NCI-H1048 (cell line): ENCODE measurements at places on chromosomes 1 and 21.

- DNase-seq, result no peak
These were observed 8.5 kb downstream of the GNG12 start for GRCh38 chr1:67824766-67825165.

DNA sequence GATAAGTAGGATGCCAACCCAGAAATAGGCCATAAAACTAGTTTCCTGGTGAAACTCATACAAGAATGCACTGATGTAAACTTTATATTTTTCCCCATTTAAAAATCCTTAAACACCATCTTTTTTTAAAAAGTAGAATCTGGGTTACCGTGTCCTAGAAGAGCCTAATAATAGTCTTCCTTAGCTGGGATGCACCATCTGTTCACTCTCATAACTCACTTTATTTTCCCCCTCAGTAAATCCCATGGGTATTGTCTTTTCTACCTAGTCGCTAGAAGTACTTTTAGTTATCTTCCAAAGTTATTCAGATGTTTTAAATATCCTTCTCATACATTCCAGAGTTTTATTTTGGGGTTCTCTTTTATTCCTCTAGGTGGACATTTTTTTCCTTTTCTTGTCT lies 250.2 kb downstream of the PLA2G4A start:
- DNase-seq, result no peak

DNA sequence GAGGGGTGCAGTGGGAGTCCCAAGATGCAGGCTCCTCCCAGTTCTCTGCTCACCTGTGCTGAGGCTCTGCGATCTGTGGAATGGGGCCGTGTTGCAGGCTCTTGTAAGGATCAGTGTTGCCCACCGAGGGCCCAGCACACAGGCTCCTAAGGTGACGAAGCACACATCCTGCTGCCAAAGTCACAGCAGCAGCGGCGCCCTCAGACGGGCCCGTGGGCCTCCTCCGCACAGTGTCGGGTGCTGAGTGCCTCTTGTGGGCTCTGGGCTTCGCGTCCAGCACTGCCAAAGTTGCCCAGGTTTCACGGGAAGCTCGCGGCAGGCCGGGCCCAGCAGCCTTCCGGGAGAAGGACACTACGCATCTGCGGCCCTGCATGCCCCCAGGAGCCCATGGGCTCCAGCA lies 72.1 kb upstream of the ABCG1 start:
- no peak for DNase-seq

DNA sequence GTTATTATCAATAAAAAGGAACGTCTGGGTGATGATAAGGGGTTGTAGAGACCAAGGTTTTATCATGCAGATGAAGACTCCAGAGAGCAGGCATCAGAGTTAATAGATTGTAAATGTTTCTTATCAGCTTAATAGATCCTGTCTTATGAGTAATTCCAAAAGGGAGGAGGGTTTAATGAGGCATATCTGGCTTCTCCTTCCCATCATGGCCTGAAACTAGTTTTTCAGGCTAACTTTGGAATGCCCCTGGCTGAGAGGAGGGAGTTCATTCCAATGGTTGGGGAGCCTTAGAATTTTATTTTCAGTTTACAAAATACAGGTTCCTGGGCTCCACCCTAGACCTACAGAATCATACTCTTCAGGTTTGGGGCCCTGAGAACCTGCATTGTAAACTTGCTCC lies 13.5 kb downstream of the PLA2G2D start:
- DNase-seq, result no peak

DNA sequence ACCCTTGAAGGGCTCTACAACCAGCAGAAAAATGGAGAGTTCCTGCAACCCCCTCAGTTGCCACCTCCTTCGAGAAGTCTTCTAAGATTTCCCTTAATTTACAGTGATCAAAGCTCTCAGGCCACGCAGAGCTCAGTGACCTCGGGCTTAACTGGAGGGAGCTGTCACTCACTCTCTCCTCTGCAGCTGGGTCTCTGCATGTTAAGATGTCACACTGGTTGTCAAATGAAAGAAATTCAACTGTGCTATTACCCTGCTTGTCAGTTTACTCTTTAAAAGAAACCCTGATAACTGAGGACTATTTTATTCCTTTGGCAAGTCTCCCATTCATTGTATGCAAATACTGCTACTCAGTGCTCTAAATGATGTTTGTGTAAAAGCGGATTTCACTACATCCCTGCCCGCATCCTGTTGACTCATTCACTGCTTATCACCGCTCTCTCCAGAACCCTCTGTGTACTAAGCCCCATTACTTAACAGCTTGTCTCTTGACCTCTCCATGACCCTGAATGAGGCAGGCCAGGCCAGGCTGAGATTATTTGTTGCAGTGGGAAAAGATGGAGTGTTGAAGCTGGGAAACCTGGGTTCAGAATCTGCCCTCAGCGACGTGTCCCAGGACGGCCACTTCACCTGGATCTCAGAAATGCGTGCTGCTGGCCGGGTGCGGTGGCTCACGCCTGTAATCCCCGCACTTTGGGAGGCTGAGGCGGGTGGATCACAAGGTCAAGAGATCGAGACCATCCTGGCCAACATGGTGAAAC lies 13.7 kb downstream of the DHRS3 start:
- no peak for DNase-seq

DNA sequence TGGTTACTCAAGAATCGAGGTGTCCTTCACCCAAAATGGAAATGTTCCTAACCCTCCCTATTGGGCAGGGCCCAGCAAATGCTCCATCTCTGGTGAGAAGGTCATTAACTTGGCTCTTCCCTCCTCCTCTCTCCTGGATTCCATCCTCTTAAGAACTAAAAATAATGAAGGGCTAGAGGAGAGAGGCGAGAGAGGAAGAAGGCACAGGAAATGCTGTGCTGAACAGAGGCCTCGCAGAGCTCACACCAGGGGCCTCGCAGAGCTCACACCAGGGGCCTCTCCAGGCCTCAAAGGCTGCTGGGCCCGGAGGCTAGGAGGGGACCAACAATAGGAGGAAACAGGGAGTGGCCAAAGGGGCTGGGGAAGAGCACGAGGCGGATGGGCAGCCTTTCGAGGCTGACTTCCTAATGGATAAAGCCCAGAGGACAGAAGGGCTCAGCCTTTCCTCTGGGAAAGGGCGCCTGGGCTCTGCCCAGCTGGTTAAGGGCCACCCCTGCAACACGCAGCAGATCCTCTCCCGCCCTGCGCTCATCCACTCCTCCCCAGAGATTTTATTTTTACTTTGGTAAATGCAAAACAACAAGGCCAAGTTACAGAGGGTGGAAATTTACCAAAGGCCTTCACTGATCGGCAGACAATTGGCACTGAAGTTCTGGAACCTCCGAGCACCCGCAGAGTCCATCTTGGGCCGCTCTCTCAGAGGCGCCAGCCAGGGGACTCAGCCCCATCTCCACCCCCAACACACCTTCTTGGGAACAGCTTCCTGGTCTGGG lies 78.5 kb downstream of the ITPKB start:
- DNase-seq, result no peak

- DNase-seq, result no peak
These were observed 282.3 kb downstream of the DUSP10 start for GRCh38 chr1:221459558-221459957.

DNA sequence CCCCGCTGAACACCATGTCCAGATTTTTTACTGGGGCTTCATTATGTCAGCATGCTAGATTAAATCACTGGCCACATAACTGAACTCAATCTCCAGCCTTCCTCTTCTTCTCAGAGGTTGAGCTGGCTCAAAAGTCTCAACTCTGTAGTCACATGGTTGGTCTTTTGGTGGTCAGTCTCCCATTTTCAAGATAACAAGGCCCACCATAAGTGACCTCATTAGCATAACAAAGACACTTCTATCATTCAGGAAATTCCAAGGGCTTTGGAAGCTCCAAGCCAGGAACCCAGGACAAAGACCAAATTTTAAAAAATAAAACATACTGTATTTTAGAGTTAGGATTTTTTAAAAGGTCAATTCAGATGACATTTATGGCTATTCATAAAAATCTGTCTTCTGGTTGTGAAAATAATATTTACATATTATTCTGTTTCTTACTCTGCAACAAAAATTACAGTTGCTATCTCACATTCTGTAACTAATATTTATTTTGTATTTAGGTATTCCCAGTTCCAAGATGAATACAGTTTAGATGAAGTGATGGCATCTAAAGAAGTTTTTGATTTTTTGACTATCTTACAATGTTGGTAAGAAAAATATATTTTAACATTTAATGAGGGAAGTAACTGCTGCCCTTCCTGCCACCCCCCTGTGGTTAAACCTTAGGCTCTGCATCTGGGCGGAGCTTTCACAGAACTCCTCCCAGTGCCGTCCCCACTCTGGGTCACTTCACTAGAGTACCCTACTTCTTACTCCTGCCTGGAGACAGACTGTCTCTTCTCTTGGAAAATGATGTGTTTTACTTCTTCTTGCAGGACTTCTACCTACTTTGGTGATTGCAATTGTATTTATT lies 49.3 kb downstream of the SCP2 start:
- no peak for DNase-seq

- no peak for DNase-seq
These were observed 14.6 kb downstream of the SDC3 start for GRCh38 chr1:30893776-30894507.

- no peak for DNase-seq
These were observed 13.3 kb downstream of the ITGB2 start for GRCh38 chr21:44907225-44907965.

DNA sequence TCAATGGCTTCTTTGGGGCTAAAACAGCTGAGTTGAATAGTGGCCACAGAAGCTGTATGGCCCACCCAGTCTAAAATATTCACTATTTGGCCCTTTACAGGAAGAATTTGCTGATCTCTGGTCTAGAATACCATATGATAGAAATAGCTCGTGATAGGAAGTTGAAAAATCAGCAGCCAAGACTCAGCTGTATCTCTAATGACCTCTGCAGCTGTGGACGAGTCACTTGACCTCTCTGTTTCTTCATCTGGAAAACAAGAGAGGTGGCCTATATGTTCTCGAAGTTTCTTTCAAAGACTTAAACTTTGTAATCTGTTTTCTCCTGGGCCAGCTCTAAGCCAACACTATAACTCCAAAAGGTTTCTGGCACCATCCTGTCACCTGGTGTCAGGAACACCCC lies 129.2 kb downstream of the ZBTB18 start:
- no peak for DNase-seq

- DNase-seq, result no peak
These were observed 13.9 kb upstream of the ADAR start for GRCh38 chr1:154621875-154622274.
